ENCODE measurements at places on chromosomes 7 and 10.

DNA sequence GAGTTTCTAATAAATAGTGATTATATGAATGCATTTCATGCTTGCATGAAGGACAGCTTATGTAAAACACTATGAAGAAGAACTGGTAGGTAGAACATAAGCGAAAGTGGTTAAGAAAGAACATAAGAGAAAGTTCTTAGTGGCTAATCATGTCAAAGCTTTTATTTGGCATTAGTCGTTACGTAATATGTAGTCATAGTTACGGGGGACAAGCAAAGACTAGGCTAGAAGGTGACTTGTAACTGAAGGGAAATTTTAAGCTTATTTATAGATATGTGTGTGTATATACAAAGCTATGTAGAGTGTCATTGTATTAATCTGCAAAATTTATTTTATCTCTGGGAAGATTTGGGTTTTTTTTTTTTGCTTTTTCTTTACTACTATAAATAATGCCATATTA, 36.9 kb downstream of the CAPZA2 start:
- no peak for DNase-seq

DNA sequence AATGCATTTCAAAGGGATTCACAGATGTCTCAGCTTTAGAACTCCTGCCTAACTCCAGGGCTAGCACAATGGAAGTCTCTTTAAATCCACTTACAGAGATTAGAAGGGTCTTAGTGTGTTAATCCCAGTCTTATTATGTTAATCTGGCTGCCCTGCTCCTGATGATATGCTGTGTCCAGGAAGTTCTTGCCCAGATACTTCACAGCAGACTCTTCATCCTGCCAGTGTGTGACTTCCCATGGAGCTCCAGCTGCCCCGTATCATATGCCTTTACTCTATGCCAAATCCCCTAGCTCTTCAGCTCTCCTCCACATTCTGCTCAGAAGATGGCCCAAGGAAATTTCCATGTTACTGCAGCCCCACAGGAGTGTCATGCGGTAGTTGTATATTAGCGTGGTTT, 533.8 kb downstream of the GALNT17 start:
- DNase-seq = no peak

DNA sequence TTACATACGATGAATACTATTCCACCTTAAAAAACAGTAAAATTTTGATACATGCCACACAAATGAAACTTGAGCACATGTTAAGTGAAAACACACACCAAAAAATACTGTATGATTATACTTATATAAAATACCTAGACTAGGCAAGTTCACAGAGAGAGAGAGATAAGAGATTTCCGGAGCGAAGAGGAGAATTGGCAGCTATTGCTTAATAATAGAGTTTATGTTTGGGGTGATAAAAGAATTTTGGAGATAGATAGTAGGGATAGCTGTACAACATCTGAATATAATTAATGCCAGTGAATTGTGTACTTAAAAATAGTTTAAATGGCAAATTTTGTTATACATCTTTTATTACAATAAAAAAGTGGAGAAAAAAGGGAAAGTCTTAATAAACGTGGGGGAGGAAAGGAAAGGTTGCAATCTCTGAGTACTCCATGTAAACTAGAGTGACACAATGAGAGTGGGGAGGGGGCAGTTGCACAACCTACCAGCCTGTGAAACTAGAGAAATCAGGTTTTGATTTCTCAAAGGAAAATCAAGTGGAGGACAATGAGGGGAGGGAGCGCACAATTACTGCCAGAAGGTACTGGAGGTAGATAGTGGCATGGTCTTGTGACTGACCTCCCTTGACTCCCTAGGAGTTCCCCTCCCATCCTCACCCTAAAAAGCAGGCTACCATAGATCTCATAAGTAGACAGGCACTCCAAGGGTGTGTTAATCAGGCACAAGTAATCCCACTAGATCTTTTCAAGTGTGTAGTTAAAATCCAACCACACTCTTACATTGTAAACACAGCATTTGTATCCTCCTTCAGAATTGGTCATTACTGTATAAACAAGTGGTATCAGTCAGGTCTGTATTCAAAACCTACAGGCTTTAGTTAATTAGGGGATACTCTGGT, 31.6 kb upstream of the ANK3 start:
- no peak for DNase-seq

- DNase-seq = no peak
Observed at GRCh38 chr10:128043259-128044045, 82.8 kb downstream of the MKI67 start.

- no peak for DNase-seq
Observed at GRCh38 chr10:119505588-119506315, 36.8 kb downstream of the RGS10 start.

DNA sequence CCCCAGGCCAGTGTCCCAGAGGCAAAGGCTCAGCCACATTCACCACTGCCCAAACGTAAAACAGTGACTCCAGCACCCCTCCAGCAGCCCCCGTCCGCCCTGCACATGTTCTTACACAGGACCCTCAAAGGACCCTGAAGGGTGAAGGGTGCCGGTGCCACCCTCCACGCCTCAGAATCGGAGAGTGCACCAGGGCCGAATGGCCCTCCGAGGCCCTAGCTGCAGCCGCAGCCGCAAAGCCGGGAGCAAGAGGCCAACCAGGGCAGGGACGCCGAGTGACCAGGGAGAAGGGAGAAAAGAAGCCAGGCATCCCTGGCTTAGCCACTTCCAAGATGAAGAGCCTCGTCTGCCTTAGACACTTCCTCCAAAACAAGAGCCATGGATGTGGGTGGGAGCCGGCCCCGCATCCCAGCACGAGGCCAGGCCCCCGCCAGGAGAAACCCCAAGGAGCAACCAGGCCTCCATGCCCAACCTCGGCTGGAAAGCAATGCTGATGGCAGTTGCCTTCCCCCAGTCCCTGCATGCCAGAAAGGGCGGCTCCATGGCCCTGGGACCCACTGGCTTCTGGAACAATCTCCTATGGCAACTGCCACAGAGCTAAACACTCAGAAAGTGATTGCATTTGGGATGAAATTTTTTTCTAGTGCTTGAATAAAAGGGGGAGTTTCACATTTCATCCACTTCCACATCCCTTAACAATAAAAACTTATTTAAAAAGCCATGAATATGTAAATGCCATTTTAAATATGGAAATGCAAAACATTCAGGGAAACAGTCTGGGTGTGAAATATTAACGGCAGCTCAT, 92.3 kb downstream of the MAD1L1 start:
- no peak for DNase-seq

GRCh38 chr10:6207658-6208057, 4.9 kb downstream of the PFKFB3 start:
- no peak for DNase-seq

- DNase-seq = no peak
Observed at GRCh38 chr7:151954866-151955820, 1.1 kb upstream of the GALNTL5 start.

- DNase-seq = no peak
Observed at GRCh38 chr7:55140941-55141278, 122.1 kb downstream of the EGFR start.

DNA sequence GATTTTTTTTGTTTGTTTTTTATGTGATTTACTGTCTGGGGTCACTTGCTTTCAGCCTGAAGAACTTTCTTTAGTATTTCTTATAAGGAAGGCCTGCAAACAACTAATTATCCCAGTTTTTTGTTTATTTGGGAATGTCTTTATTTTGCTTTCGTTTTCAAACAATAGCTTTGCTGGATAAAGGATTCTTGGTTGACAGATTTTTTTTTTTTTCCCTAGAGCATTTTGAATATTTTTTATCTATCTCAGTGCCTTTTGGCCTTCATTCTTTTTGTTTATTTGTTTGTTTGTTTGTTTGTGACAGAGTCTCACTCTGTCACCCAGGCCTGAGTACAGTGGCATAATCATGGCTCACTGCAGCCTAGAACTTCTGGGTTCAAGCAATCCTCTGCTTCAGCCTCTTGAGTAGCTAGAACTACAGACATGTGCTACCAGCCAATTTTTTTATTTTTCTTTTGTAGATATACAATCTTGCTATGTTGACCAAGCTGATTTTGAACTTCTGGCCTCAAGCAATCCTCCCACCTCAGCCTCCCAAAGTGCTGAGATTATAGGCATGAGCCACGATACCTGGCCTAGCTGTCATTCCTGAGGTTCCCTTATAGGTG, 46.3 kb upstream of the FZD9 start:
- no peak for DNase-seq

- DNase-seq = no peak
Observed at GRCh38 chr10:16304311-16304710, 132.5 kb upstream of the PTER start.

GRCh38 chr10:77146712-77147336, 490.8 kb downstream of the KCNMA1 start:
- DNase-seq = no peak

DNA sequence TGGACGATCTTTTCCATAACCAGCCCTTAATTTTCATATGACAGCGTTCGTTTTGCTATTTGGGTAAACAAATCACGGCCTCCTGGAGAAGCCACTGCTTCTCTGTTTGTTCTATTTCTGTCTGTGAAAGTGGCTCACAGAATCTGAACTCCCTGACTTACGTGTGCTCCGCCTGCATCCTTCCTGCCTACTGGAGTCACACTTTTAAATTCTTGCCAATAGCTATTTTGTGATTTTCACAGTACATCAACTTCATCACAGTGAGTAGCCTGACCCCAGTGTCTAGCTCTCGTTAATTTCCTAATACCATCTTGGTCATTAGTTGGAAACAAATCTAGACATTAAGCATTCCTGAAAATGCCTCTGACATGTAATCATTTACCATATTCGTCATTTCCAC, 49.0 kb upstream of the NPS start:
- no peak for DNase-seq

DNA sequence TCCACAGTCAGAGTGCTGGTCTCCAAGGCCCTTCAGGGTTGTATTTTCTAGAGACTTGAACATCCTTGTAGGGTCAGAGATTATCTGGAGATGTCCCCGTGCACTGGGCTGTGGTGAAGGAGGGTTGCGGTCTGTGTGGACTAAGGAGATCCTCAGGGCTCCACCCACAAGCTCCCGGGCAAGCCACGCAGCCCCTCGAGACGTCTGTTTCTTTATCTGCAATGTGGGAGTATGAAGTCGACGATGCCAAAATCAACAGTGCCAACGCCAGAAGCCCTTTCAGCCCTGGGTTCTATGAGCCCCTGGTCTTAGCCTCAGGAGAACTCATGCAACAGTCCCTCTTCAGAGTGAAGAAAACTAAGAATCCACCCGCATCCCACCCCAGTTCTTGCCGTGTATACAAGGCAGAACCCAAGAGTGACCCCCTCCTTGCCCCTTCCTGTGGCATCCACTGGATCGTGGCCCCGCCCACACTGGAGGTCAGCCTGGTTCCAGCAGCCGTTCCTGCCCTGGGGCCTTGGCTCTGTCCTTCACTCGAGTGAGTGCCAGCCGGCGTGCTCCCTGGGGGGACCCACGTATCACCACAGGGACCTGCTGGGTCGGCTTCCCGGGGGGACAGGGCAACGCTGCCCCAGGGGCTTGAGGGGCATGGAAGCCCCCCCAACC, 6.0 kb upstream of the SHH start:
- DNase-seq = no peak

DNA sequence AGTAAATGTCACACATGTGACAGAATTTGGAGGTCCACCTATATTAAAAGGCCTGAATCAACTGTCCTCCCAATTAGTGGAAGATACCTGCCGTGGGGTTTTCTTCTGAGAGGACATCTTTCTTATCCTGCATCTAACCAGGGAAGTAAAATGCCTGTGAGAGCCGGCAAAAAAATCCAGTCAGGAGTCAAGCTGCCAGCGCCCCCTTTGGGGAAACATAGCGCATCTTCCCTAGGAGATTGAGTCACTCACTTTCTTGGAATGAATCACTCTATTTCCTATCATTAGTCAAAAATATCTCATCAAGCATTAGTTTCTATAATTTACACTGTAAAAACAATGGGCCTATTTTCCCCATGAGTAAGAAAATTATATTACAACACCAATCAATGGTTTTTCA, 66.4 kb upstream of the ANK3 start:
- DNase-seq = no peak

DNA sequence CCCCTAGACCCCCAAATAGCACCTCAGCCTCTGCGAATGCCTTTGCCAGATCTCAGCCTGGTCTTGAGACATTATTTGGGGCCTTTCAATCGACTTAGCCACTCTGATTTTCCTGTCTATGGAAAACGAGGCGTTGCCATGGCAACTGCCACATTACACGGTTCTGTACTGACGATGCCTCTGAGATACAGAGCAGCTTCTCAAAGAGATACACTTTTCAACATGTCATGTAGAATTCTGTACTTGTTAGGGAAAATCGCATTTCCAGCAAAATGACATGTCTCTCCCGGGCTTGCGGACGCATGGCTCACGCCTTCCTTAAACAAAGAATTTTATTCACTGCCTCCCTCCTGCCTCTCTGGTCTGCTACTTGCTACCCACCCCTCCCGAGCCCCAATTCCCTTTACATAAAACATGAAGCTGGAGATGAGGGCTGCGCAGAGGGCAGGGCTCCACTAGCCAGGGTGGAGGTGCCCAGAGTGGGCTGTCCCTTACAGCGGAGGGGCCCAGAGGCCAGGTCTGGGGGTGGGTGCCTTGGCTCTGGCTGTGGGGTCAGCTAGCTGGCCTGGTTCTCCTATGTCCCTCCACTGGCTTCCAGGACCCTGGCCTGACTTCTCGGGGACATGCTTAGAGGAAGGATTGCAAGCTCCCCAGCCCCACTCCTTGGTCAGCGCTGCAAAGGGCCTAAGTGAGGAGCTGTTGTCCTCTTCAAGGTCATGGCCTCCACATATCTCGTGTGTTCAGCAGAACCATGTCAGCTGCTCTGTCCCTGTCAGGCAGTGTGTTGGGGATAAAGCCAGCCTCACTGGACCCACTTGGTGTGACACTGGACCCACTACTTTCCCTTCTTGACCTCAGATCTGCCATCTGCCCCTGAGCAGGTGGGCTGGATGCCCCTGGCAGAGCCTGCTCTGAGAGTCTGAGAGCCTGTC, 342.5 kb downstream of the RPS24 start:
- no peak for DNase-seq

GRCh38 chr10:13184730-13185514, 23.6 kb downstream of the MCM10 start:
- no peak for DNase-seq

- DNase-seq = no peak
Observed at GRCh38 chr10:121942749-121943416, 15.1 kb upstream of the ATE1 start.

GRCh38 chr10:95314192-95314918, 23.6 kb upstream of the PDLIM1 start:
- DNase-seq = no peak

- DNase-seq = no peak
Observed at GRCh38 chr7:24346716-24347115, 62.7 kb downstream of the NPY start.
